Kidney capillary endothelial cell (primary cell): ENCODE measurements at places on chromosomes 1 and 21.

GRCh38 chr21:36968414-36968813, 1.9 kb upstream of the HLCS start:
- no peak for DNase-seq

- DNase-seq: no peak
Measured at GRCh38 chr1:39758556-39759435, 12.4 kb downstream of the OXCT2 start.

- peak; percentile 26 for DNase-seq
Measured at GRCh38 chr1:169809370-169810095, 14.8 kb upstream of the METTL18 start.

DNA sequence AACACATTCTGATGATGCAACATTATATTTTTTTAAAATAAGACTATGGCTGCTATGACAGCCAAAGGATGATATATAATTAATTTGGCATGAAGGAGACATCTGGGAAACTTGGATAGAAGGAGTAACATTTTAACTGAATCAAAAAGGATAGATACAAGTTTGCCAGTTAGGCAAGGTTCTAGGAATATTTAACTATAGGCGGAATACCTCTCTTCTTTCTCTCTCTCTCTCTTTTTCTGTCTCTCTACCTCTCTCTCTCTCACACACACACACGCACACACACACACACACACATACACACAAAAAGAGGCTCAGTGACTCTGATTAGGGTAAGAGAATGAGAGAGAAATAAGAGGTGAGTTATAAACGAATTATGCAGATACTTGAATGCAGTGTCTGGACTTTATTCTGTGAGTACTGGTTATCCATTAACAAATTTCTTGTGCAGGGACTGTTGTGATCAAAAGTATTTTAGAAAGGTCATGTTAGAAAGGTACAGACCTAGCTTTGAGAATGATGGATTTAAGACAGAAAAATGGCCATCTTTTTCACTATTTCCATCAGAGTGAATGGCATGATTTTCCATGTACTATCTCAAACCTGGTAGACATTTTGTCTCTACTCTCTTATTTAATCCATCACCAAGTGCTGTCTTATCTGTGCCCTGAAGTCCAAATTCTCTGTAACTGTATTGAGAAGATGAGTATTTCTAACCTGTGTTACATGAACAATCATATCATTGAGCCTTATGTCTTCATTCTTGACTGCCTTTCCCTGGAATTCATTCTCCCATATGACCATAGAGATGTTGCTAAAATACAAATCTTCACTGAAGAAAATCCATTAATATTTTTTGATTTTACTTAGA, 1106.9 kb upstream of the ADGRL4 start:
- DNase-seq: no peak

GRCh38 chr1:69693921-69694675, 126.4 kb downstream of the LRRC7 start:
- DNase-seq: no peak

DNA sequence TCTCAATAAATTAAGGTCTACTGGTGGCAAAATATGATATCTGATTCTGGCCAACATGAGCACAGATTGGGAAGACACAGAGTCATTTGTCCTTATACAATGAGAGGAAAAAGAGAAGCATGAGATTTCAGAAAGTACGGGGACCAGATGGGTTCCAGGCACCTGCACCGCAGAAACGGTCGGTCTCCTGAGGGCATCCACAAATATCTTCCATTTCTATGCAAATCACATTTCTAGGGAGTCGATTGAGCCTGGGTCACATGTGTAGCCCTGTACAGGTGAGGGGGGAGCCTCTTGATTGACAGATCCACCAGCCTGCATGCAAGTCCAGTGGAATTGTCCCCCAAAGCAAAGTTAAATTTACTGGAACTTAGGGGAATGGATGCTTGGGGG, 415.6 kb downstream of the NPHP4 start:
- no peak for DNase-seq

DNA sequence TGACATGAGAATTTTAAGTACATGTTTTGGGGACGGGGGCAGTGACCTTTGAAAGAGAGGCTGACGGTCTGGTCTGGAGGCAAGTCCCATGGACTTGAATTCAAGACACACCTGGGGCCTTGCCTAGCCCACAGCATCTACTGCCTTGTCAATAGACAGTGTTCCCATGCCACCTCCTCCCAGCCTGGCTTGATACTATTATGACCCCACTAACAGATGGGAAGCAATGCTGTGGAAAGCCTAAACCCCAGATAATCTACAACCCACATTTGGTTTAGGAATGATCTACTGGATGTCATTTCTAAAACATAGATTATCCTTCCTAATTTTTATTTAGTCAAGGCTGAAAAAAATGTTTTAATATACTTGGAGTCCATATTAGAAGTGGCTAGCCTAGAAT, 17.8 kb upstream of the NFASC start:
- DNase-seq: no peak

- DNase-seq: no peak
Measured at GRCh38 chr1:177145106-177146070, 19.1 kb downstream of the ASTN1 start.

GRCh38 chr1:6508154-6508815, 16.8 kb upstream of the PLEKHG5 start:
- no peak for DNase-seq

DNA sequence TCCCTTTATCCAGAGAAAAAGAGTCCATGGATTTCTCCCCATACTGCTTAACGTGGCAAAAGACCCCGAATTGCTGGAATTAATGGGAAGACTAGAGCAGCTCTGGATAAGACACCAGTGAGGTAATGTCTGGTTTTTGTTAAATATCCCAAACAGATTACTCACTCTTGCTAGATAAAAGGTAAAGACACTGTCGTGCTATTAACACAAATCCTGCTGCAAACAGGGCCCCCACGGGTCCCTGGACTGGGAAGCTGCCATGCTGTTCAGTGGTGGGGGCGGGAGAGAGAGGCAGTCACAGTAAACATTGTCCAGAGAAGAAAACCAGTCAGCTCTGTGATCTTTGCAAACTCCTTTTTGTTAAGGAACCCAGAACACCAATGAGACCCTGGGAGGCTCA, 15.2 kb upstream of the SRP9 start:
- no peak for DNase-seq

DNA sequence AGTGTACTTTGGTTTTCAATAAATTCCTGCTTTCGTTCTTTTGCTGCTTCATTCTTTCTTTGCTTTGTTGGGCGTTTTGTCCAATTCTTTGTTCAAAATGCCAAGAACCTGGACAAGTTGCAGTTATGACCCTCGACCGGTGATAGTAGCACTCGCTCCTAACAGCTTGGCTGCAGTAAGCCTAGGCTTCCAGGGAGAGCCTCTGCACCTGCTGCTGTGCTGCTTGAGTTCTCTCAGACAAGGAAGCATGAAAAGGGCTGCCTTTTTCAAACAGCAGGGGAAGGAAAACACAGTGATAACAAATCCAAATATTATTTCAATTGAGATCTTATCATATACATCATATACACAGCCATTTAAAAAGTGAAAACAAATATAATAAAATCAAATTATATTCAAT, 12.8 kb upstream of the RIPK4 start:
- no peak for DNase-seq

GRCh38 chr1:66262208-66262963, 271.6 kb upstream of the SGIP1 start:
- DNase-seq: peak; percentile 56

DNA sequence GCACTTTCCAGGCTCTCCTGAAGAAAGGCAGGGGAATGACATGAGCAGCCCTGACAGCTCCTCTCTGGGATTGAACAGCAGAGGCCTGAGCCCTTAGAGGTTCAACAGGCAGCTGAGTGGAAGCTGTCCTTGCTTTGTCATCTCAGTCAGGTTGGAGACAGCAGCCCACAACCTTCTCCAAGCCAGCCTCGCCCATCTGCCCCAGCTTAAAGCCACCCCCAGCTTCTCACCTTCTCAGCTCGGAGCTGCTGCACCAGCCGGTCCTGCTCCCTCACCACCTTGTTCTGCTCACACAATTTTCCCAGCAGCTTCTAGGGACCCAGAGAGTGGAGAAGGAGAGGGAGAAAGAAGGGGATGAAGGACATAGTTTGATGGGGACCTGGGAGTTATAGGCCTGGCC, 35.2 kb upstream of the GOLT1A start:
- no peak for DNase-seq

DNA sequence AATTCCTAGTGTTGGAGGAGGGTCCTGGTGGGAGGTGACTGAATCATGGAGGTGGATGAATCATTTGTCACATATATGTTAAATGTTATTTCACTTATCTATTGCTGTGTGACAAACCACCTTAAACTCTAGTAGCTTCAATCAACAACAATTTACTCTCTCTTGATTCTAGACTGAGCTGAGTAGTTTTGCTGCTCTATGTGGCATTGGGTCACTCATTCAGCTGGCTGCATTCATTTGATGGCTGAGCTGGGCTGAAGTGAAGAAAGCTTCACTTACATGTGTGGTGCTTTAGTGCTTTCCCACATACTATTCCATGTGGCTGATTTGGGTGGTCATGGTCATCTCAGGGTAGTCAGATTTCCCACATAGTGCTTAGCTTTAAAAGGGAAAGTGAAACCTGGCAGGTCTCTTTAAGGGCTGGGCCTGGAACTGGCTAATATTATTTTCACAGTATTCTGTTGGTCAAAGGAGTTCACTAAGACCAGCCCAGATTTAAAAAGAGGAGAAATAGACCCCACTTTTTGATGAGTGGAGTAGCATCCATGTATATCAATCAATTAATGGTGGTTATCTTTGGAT, 10.5 kb downstream of the DNAH14 start:
- no peak for DNase-seq

- DNase-seq: no peak
Measured at GRCh38 chr1:231099311-231099710, 59.3 kb upstream of the FAM89A start.

- no peak for DNase-seq
Measured at GRCh38 chr1:151871284-151872030, 17.9 kb upstream of the THEM5 start.

- DNase-seq: peak; percentile 7
Measured at GRCh38 chr1:242467556-242468145, 56.8 kb downstream of the PLD5 start.

GRCh38 chr1:24283326-24284155, 35.6 kb upstream of the GRHL3 start:
- DNase-seq: peak; percentile 39

DNA sequence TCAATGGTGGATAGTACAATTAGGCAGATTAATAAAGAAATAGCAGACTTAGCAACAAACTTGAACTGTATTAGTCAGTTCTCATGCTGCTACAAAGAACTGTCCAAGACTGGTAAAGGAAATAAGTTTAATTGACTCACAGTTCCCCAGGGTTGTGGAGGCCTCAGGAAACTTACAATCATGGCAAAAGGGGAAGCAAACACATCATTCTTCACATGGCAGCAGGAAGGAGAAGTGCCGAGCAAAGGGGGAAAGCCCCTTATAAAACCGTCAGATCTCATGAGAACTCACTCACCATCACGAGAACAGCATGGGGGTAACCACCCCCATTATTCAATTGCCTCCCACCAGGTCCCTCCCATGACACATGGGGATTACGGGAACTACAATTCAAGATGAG, 27.1 kb upstream of the PDE4B start:
- DNase-seq: no peak

GRCh38 chr1:13967707-13968106, 267.7 kb downstream of the PRDM2 start:
- DNase-seq: no peak

DNA sequence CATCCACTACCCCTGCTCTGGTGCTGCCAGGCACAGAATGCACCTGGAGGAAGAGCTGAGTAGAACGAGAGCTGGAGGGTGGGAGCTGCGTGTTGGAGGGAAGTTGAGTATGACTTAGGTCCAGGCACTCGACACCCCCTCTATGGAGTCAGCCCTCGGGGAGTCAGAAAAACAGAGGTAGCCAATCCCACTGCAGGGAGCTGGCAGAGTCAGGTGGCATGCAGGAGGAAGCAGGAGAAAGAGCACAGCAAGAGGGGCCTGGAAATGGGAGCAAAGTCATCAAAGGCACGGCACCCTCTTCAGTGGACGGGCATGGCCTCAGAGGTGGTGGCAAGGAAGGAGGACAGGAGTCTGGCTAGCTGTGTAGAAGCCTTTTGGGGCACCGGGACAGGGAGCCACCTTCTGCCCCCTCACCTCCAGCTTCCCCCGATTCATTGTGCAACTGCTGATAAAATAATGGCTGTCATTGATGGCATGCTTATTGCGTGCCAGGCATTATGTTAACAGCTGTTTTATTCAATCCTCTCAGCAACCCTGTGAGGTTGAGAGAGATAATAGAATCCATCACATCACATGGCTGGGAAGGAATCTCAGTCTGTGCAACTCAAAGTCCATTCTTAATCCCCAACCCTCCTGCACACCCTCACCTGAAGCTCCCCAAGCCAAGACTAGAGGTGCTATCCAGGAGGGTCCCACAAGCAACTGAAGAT, 42.0 kb downstream of the C1orf198 start:
- no peak for DNase-seq

DNA sequence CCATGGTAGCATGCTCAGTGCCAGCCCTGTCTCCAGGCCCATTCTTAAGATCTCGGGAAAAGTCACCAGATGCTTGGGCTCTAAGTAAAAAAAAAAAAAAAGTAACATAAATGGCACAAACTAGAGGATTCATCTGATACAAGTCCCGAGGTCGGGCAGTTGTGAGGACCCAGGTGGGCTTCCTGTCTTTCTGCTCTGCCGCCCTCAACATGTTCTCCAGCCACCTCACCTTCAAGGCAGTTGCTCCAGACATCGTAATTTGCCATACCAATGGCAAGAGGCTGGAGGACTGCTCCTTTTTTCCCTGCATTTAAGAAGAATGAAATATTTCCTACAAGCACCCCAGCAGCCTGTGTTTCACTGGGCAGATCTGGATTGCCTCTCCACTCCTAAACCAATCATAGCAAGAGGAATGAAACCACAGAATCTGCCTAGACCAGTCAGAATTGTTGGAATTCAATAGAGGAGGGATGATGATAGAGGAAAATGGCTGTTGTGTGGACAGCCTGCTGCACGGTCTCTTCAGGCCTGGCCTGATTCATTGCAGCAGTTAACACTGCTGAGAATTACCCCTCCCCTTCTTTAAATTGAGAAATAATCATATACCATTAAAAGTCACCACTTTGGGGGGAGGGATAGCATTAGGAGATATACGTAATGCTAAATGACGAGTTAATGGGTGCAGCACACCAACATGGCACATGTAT, 5.4 kb downstream of the HMGN2 start:
- DNase-seq: no peak
